ENCODE measurements at places on chromosomes 6 and 20.
A peak's percentile ranks its signal among the peaks of the same experiment; 100 is the strongest.

DNA sequence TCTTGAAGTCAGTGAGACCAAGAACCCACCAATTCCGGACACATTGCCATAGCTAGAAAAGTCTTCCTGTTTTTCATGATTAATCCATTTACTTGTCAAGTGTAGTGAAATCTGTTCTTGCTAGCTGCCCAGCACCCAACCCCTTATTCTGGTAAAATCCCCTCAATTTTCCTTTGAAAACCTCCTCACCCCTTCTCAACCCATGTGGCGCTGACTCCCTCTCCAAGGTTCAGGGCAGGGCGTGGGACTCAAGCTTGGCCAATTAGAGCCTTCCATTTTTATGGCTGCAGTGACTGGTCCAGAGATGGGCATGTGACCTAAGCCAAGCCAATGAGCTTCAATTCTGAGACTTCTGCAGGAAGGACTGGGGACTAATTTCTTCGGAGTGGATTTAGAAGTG, 9.8 kb upstream of the ZBP1 start:
- DNase-seq, result no peak

GRCh38 chr20:63810730-63811490, 20.2 kb downstream of the ZBTB46 start:
- no peak for DNase-seq

GRCh38 chr6:32472781-32473375, 33.2 kb downstream of the HLA-DRA start:
- no peak for DNase-seq

DNA sequence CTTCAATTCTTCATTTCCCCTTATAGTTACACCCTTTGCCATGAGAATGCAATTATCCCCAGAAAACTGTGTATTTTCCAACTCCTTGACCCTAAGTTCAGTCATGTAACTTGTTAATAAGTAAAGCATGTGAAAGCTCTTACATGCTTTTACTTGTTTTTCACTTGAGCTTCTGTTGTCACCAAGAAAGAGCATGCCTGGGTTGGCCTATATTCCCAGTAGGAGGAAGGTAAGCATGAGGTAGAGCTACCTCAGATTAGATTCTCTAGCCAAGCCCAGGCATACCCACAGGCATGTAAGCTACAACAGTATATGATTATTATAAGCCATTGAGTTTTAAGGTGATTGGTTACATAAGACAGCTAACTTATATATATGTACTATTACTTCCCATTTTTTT, 101.7 kb upstream of the SMLR1 start:
- DNase-seq, result no peak

- no peak for DNase-seq
Measured at GRCh38 chr20:17955302-17955701, 13.3 kb downstream of the SNX5 start.

DNA sequence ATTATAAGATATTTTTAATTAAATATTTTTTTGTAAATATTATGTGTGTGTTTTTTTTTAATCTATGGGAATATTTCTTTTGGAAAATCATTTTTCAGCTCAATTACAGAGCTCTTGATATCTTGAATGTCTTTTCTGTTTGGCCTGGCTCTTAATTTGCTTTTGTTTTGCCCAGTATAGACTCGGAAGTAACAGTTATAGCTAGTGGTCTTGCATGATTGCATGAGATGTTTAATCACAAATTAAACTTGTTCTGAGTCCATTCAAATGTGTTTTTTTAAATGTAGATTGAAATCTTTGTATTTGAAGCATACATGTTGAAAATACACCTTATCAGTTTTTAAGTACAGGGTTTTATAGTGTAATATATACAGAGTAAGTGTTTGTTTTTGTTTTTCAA, 2.6 kb downstream of the ID4 start:
- no peak for DNase-seq

GRCh38 chr6:125018136-125018535, 55.9 kb downstream of the RNF217 start:
- no peak for DNase-seq

GRCh38 chr20:58595167-58595566, 55.9 kb upstream of the STX16 start:
- no peak for DNase-seq

DNA sequence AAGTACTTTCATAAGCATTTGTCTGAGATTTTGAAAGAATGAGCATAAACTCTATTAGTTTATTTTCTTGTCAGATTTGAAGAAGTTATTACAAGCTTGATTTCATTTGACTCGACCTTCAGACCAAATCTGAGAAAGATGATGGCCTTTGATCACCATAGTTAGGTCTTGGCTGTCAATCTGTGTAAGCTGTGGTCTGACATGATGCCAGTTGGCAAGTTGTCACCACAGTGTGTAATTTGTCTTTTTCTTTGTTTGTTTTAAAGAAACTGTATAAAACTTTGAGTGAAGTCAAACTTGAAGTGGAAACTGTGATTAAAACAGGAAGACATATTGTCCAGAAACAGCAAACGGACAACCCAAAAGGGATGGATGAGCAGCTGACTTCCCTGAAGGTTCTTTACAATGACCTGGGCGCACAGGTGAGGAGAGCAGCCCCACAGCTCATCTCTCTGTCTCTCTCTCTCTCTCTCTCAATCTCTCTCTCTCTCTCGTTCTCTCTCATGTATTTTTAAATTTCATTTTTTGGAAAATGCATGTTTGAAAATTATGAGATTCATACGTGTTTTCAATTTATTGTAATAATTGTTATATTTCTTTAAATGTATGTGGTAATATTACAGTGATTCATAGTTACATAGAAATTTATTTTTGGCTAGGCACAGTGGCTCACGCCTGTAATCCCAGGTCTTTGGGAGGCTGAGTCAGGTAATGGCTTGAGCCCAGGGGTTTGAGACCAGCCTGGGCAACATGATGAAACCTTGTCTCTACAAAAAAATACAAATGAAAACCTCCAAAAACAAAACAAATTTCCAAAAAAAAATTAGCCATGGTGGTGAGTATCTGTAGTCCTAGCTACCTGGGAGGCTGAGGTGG, 208.1 kb downstream of the UTRN start:
- DNase-seq, result no peak

- peak; percentile 41 for DNase-seq
Measured at GRCh38 chr6:51959744-51960383, 127.5 kb downstream of the PKHD1 start.

GRCh38 chr6:125745281-125746018, 4.0 kb upstream of the HEY2 start:
- no peak for DNase-seq

DNA sequence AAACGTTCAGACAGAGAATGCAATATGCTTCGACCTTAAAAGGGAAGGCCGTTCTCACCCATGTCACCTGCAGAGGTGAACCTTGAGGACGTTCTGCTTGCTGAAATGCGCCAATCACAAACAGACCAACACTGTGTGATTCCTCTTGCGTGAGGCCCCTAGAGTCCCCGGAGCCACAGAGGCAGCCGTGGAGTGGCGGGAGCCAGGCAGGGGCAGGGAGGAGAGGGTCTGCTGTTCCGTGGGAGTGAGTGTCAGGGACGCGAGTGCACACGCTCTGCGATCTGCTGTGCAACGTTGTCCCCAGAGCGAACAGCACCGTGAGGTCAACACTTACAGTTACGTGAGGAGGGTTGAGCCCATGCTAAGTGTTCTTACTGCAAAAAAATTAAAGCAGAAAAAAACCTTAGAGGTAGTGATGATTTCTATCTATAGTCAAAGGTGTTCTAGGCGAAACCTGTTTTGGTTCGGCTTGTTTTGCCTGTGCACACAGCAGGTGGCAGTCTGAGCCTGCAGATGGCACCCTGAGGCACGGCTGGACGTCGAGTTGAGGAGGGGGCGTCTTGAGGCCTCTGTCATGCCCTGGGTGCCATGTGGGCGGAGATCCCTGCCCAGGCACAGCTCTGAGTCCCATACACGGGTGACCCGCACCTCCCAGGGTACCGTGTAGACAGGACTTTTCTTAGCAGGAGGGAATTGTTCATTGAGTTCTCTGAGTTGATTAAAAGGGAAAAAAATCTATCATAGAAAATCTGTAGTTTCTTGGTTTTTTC, 71.7 kb upstream of the FRMD1 start:
- no peak for DNase-seq

DNA sequence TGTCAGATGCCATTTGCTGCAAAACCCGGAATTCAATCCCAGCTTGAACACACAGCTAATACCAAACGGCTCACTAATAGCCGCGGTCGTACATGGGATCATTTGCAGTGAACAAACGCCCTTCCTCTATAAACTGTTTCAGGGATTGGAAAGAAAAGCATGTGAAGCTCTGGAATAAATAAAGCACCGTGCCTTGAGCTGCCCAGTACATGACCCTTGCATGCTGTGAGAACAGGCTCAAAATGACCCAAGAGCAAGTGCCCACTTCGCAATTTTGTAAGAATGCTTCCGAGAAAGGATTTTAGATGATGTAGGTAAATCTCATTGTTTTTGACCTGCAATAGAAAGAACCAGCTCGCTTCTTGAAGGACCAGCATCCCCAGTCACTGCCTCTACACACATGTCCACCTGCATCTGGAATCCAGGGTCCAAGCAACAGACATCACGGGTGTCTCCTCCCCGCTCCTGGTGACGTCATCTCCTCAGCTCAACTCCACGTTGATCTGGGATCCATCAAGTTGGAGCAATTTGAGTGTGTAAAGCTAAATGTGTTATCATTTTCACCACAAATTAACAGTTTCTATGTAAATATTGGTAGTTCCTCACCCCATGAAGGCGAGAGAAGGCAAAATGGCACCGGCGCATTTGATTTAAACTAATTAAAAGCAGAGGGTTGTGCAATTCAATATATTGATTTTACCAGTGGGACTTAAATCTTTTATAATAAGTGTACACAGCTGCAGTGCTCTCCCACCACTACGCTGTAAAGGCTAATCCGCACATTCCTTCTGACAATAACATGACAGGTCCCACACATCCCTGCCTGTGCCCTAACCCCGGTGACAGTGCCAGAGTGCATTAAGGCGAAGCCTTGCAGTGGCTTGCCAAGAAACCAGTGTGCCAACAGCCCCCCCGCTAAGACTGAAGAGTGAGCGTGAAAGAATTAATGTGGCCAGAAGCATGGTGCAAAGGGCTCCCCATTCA, 6.2 kb downstream of the BMP7 start:
- no peak for DNase-seq

- no peak for DNase-seq
Measured at GRCh38 chr6:124283486-124283885, 479.8 kb downstream of the NKAIN2 start.

GRCh38 chr6:36232172-36232571, 35.6 kb downstream of the BRPF3 start:
- no peak for DNase-seq

DNA sequence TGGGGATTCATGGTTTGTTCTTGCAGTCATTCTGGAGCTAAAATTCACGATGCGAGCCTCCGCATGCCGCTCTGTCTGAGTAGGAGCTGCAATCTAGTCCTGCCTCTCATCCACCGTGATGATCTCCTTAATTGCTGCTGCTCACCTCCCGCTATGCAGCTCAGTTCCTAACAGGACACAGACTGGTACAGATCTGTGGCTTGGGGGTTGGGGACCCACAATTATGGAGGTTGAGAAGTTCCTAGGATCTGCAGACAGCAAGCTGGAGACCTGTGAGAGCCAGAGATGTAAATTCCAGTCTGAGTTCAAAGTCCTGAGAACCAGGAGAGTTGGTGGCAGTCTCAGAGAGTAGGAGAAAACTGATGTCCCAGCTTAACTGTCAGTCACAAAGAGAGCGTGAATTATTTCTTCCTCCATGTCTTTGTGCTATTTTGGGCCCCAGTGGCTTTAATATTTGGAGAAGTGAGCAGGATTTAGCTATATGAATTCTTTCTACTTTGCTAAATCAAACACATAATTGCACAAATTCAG, 378.7 kb upstream of the MAN1A1 start:
- DNase-seq, result no peak

GRCh38 chr6:167409694-167410093, 84.8 kb downstream of the TTLL2 start:
- DNase-seq, result no peak

DNA sequence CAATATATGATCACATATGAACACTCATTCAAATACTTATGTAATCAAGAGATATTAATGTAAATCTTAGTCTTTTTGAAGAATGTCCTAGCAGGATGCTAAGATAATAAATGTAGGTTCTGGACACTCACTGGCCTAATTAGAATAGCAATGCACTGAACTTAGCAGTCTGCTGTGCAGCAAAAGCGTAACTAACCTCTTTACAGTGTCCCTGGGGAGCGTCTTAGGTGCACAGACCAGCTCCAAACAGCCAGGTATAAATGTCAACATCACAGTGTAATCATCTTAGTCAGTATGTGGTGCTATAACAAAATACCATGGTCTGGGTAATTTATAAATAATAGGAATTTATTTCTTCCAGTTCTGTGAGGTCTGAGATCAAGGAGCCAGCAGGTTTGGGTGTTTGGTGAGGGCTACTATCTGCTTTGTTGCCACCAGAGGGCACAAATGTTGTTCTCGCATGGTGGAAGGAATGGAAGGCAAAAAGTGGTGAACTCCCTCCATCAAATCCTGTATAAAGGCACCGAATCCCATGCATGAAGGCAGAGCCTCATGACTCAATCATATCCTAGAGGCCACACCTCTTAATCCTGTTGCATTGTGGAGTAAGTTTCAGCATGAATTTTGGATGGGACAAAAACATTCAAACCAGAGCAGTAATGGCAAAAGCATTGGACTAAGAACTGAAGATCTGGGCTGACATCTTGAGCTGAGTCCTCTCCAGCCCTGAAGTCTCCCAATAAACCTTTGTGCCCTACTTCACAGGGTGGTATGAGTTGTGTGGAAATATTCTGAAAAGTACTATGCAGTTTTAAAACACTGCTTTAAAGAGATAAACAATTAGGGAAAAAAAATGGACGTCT, 41.8 kb upstream of the FOXO3 start:
- no peak for DNase-seq

DNA sequence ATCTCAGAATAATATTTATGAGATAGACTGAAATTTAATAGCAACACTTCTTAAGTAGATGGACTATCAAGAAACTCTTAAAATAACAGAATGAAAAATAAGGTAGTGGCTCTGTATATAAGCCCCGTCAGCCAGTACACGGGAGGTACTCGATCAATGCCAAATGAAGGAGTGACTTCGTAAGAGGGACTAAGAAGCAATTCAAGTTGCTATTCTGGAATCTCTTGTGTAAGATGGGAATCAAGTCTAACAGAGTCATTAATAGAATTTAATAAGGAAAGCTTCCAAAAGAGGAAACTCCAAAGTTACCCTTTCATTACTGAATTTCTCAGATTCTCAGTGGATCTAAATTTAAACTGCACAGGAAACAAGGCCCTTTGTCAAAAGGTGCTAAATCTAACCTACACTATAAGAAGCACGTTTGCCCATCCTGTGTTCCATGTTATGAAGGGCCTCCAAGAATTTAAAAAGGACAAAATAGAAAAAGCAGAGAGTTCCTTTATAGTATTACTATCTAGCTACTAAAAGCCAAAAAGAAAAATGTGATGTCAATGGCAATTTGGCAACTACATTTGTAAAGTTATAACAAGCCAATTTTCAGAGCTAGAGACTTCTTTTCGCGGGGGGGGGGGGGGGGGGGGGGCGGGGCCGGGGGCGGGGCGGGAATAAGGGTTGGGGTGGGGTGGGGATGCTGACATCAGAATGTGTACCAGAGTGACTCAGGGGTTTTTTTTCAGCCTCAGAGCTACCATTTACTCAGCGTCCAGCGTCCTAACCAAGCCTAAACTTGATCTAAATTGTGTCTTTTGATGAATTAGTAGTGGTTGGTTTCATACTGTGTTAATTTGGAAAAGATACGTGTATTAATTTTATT, 200.6 kb downstream of the GMPR start:
- DNase-seq, result no peak

GRCh38 chr6:156886409-156886808, 109.2 kb downstream of the ARID1B start:
- DNase-seq, result no peak
